ENCODE measurements at places on chromosomes 7 and 10. TPM values are rescaled to one million over a fixed set of nuclear protein-coding genes. Genes with fewer than 3 reads are reported as not detected.

The ITGB1 gene
- polyA plus RNA-seq: 479 TPM

The MACC1 gene
- 9.7 TPM for polyA plus RNA-seq

The GHRHR gene
- polyA plus RNA-seq: 0.23 TPM

The UCN3 gene
- polyA plus RNA-seq: 2.8 TPM

The MDH2 gene
- polyA plus RNA-seq: 137 TPM

The VAX1 gene
- not detected for polyA plus RNA-seq

The STEAP4 gene
- polyA plus RNA-seq: 0.21 TPM

The MUC3A gene
- 0.34 TPM for polyA plus RNA-seq

The VWC2 gene
- 1.4 TPM for polyA plus RNA-seq

Measured in left renal pelvis (tissue), 4 donors.